Gastrocnemius medialis (tissue), 4 donors: ENCODE measurements at places on chromosomes 16 and 17.

GRCh38 chr17:55769625-55770000 lies 18.8 kb downstream of the PCTP start:
- DNase-seq, result peak; percentile 20

- DNase-seq, result no peak
Observed at GRCh38 chr17:5049314-5049841, 14.2 kb upstream of the SLC52A1 start.

DNA sequence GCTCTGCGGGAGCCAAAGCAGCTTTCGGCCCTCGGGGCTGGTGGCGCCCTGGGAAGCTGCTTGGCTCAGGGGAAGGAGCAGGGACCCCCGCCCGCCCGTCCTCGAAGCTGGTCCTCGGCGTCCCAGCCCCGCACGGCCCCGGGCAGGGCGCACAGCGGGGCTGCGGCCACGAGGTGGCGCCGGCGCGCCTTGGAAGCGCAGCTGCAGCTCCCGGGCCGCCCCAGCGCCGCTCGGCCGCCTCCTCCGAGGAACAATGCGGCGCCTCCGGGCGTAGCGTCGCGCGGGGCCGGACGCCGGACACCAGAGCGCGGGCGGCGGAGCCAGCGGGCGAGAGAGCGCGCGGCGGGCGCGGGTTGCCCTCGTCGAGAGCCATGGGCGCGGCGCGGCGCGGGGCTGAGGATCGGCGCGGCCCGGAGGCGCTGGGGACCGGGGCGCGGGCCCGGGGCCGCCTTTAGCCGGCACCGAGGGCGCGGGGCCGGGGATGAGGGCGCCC lies at the start of gene MGAT5B:
Gene MGAT5B (plus strand): TSS at position 229 of the 493 bp plus-strand sequence. CDS start 626 bp downstream, outside the sequence.
- peak; percentile 24 for DNase-seq

DNA sequence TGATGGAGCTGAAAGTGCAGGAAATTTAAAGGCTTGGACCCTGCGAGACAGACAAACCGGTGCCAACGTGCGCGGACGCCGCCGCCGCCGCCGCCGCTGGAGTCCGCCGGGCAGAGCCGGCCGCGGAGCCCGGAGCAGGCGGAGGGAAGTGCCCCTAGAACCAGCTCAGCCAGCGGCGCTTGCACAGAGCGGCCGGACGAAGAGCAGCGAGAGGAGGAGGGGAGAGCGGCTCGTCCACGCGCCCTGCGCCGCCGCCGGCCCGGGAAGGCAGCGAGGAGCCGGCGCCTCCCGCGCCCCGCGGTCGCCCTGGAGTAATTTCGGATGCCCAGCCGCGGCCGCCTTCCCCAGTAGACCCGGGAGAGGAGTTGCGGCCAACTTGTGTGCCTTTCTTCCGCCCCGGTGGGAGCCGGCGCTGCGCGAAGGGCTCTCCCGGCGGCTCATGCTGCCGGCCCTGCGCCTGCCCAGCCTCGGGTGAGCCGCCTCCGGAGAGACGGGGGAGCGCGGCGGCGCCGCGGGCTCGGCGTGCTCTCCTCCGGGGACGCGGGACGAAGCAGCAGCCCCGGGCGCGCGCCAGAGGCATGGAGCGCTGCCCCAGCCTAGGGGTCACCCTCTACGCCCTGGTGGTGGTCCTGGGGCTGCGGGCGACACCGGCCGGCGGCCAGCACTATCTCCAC lies at the start of gene NOG:
Gene NOG (plus strand): TSS at position 54 of the 674 bp plus-strand sequence. CDS start 525 bp downstream, at position 579.
- DNase-seq, result peak; percentile 33
